ENCODE measurements at places on chromosomes 6 and 20. TPM values are rescaled to one million over a fixed set of nuclear protein-coding genes. Genes with fewer than 3 reads are reported as not detected.

Gene PSMB1
- 160 TPM for total RNA-seq

Gene TSBP1
- total RNA-seq = not detected

Gene PSMB9
- 473 TPM for total RNA-seq

Gene DUSP15
- total RNA-seq = not detected

Gene CNKSR3
- total RNA-seq = not detected

Gene SCUBE3
- 0.12 TPM for total RNA-seq

Gene STX11
- 29.0 TPM for total RNA-seq

Gene PHF10
- 57.9 TPM for total RNA-seq

All from activated CD8-positive, alpha-beta memory T cell treated with anti-CD3 and anti-CD28 coated beads, Interleukin-2, amount 10 ng/mL, durations not matched to agents 7 days and 5 days (primary cell).